ENCODE measurements at places on chromosomes 6 and 20.

GRCh38 chr6:43171707-43172103 is 636 bp downstream of the SRF start:
- DNase-seq = no peak

- DNase-seq = no peak
Measured at GRCh38 chr6:100084316-100084990, 90.4 kb upstream of the MCHR2 start.

DNA sequence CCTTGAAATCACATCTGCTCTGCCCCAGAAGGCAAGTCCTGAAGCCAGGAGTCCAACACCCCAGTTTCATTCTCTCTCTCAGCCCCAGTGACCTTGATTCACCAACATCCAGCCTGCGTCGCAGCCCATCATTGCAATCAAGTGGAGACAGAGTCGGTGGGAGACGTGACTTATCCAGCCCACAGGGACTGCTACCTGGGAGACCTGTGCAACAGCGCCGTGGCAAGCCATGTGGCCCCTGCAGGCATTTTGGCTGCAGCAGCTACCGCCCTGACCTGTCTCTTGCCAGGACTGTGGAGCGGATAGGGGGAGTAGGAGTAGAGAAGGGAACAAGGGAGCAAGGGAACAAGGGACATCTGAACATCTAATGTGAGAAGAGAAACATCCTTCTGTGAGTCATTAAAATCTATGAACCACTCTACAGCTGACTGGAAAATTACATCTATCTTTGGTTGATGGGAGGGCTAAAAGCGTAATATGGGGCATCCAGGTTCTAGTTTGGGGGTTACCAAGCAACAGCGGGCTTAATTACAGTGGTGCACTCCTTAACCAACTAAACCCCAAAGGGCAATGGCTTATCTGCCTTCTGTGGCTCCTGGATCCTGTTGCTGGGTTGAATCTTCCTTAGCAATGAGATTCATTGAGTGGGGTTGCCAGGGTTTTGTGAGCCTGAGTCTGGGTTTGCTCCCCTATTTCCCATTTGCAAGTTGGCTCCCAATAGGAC is 2.5 kb downstream of the LY6G6D start:
- DNase-seq = no peak

- no peak for DNase-seq
Measured at GRCh38 chr20:57735831-57736737, 26.3 kb upstream of the PMEPA1 start.

GRCh38 chr6:133681891-133682290 is 207.0 kb upstream of the TCF21 start:
- no peak for DNase-seq

DNA sequence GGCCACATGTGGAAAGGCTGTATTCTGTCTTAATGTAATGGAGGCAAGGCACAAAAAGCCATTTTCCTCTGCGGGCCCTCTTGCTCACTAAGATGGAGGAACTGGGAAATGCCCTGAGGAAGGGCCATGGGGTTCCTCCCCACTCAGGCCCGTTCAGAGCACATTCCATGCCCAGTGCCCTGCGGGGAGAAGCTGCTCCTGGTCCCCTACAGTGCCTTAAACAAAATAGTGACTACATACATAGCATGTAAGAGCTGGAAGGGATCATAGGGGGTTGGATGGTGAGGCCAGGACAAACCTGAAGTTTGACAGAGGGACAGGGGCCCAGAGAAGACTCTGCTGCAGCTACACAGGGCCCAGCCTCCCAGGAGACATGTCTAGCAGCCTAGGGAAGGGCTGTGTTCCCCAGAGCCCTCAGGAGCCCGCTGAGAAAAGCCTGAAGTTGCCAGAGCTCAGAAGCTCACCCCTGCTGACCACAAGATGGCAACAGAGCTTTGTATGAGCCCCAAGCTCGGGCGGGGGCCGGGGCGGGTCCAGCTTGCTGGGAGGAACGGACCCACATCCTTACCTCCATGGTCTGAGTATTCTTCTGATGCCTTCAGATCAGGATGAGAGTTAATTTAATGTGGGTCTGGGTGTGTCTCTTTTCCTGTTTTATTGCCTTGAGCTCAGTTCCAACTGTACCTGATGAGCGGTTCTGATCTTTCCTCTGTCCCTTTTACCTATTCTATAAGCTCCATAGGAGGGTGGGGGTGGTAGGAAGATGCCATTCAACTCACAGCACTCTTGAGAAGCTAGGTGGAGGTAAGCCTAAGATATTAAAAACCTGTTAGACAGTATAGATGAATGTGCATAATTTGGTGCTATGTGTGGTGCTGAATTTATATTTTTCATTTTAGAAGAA is 242.9 kb downstream of the CDC5L start:
- no peak for DNase-seq

- no peak for DNase-seq
Measured at GRCh38 chr6:33147807-33148666, 44.2 kb downstream of the COL11A2 start.

DNA sequence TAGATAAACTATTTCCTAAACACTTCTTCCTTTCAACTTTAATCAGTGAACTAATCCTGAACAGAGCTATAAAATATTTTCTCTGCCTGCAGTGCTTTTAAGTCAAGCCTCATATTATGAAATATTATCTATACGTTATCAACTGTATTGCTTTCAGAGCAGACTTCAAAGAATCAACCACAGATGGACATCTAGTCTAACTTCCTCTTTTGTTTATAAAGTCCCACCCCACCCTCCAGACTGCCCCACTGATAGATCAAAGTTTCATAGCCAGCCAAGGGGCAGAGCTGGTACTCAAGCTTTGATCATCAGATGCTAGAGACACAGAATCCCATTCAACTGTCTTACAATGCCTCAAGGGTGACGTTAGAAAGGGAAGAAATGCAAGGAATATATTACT is 308.3 kb downstream of the LAMA2 start:
- no peak for DNase-seq

DNA sequence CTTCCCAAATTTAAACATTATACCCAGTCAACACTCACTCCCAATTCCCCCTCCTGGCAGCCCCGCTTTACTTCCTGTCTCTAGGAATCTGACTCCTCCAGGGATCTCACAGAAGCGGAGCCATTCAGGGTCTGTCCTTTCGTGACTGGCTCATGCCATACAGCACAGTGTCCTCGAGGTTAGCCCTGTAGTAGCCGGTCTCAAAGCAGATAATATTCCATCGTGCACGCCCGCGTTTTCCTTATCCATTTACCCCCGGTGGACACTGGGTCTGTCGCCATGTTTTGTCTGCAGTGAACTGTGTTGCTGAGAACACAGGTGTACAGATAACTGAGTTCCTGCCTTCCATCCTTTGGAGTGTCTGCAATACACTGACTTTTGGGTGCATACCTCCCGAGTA is 95.3 kb downstream of the TTLL2 start:
- no peak for DNase-seq

GRCh38 chr20:33276303-33277113 is 6.5 kb upstream of the BPIFB1 start:
- no peak for DNase-seq

DNA sequence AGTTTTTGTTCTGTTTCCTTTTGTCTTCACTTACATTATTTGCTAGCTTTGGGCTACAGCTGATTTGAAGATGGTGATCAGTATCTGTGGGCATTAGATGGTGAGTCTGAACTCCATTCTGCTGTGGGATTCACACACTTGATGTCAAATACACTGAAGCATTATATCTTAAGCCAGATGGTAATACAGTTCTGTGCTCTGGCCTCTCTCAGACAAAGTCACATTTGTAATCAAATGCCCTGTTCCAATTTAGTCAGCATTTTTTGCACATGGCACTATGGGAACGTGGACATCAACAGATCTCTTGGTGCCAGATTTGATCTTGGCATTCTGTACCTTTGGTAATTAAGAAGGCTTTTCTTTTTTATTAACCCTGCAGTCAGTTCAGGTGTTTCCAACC is 56.0 kb downstream of the SASH1 start:
- no peak for DNase-seq

DNA sequence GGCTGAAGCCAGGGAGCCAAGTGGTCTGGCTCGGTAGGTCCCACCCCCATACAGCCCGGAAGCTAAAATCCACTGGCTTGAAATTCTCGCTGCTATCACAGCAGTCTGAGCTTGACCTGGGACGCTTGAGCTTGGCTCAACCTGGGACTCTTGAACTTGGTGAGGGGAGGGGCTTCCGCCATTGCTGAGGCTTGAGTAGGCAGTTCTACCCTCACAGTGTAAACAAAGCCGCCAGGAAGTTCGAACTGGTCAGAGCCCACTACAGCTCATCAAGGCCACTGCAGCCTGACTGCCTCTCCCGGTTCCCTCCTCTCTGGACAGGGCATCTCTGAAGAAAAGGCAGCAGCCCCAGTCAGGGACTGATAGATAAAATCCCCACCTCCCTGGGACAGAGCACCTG is 1337.7 kb downstream of the HACE1 start:
- DNase-seq = no peak

GRCh38 chr20:1434571-1435336 is 31.9 kb downstream of the NSFL1C start:
- no peak for DNase-seq

- DNase-seq = no peak
Measured at GRCh38 chr6:16578695-16579285, 182.5 kb downstream of the ATXN1 start.

DNA sequence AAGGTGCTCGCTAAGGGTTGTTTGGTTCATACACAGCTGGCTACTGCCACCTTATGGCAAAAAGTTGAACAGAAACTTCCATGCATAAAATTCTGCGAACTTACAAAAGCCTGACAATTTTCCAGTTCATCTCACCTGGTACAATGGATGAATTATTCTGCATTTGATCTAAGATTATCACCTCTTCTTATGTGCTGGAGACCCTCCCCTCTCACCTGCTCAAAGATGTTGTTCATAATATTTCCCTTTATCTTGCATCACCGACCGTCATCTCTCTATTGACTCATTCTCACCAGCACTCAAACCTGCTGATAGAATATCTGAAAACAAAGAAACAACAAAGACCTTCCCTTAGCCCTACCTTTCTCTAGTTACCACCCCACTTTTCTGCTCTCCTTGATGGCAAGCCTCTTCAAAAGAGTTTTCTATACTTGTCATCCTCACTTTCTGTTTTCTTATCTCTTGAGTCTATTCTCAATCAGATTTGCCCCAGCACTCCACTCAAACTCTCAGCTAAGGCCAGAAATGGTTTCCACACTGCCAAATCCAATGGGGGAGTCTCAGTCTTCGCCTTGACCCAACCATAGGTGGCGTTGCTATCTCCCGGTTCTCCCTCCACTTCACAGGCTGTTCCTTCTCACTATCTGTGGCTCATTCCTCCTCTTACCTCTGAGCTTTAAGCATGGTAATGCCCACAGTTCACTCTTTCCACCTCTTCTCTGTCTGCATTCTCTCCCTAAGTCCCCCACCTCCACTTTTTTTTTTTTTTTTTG is 25.8 kb downstream of the SNRNP48 start:
- DNase-seq = no peak

- peak; percentile 37 for DNase-seq
Measured at GRCh38 chr6:143941852-143942627, 66.0 kb downstream of the PLAGL1 start.

- DNase-seq = no peak
Measured at GRCh38 chr6:10389739-10390494, 25.0 kb downstream of the TFAP2A start.

- DNase-seq = no peak
Measured at GRCh38 chr20:8335495-8336195, 203.6 kb downstream of the PLCB1 start.

- no peak for DNase-seq
Measured at GRCh38 chr6:129634411-129635230, 75.4 kb downstream of the ARHGAP18 start.

DNA sequence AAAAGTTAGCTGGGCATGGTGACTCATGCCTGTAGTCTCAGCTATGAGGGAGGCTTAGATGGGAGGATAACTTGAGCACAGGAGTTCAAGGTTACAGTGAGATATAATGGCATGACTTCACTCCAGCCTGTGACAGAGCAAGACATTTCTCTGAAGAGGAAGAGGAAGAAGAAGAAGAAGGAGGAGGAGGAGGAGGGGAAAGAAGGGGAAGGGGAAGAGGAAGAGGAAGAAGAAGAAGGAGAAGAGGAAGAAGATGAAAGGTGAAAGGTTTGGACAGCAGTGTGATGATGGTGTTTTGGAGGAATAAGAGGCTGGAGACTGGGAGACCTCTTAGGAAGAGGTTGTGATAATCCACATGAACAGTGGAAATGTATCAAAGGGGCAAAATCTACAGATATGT is 410.7 kb upstream of the JAG1 start:
- no peak for DNase-seq

DNA sequence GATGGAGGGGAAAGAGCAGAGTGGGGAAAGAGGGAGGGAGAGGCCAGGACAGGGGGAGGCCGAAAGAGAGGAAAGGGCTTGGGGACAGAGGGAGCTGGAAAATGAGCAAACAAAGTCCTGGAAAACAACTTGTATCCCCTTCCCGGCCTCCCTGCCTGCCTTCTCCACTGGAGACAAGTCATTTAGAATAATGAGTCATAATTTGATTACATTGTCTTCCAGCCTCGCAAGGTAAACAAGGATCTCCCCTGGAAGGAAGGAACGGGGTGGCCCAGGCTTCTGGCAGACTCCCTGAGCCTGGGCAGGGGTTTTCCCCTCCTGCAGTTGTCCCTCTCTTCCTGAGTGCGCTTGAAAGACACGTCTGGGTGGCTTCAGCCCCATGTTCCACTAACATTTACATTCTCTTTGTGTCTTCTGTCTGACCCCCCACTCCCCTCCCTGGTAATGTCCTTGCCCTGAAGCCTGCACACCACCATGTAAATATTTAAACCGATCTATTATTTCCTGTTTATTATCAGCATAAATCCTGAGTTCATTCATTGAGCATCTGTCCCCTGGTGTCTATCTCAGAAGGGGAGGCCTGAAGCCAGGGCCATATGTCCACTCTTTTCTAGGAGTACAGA is 12.1 kb upstream of the MRPS18A start:
- no peak for DNase-seq

DNA sequence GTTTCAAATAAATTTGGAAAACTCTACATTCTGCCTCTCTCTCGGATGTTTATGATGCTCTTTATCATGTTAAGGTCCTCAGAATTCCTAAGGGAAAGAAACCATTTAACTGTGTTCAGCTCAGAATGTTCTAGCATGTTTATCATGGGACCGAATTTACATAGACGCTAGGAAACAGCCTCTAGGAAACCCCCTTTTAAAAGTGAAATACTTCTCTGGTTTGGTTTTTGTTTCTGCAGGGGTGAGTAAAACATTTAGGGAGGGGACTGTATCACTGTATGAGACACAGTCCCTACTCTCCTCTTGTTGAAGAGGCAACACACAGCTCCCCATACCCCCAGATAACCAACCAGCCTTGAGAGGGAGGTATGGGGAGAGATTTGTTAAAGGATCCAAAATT is 267.6 kb upstream of the SUPT3H start:
- no peak for DNase-seq

DNA sequence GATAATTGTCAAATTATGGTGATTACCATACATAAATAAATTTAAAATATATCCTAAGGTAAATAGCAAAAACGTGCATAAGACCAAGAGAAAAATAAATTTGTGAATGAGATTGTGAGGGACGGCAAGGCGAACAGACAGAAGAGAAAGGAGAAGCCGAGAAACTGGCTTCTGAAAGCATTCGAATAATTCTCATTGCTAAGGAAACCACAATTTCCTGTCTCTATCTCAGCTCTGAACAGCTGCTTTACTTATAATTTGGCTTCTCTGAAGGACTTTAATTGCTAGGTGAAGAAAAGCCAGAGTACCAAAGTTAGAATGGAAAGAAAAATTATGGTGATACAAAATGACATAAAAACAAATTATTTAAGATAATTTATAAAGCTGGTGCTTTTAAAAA is 79.0 kb upstream of the RGS17 start:
- DNase-seq = no peak

Measured in stimulated activated CD4-positive, alpha-beta T cell treated with anti-CD3 and anti-CD28 coated beads, Interleukin-15, amount 100 ng/mL, for 1 hour (primary cell).